Daoy (cell line): ENCODE measurements at places on chromosomes 12 and 14. TPM values are rescaled to one million over a fixed set of nuclear protein-coding genes. Genes with fewer than 3 reads are reported as not detected.

Gene KRT86
- 0.40 and 0.65 TPM in 2 replicates for total RNA-seq

Gene BEST3
- 0.29 TPM in 1 of 2 replicates, not detected in the other for total RNA-seq

Gene FAM181A
- not detected in 2 replicates for total RNA-seq

Gene CDKN3
- total RNA-seq, result 130 and 190 TPM in 2 replicates

Gene NDRG2
- total RNA-seq, result 6.3 and 22.7 TPM in 2 replicates

Gene SIX4
- 13.9 and 20.6 TPM in 2 replicates for total RNA-seq

Gene MARK3
- total RNA-seq, result 61.6 and 64.8 TPM in 2 replicates

Gene TMEM121
- total RNA-seq, result 8.4 and 8.7 TPM in 2 replicates

Gene NFATC4
- total RNA-seq, result 14.5 and 28.8 TPM in 2 replicates

Gene CLBA1
- 6.5 and 8.4 TPM in 2 replicates for total RNA-seq

Gene SYNE3
- 0.54 and 1.5 TPM in 2 replicates for total RNA-seq

Gene BATF
- not detected in 2 replicates for total RNA-seq

Gene PELI2
- total RNA-seq, result 5.3 and 7.1 TPM in 2 replicates

Gene ATG101
- total RNA-seq, result 156 and 160 TPM in 2 replicates

Gene AKAP3
- total RNA-seq, result 0.97 and 4.5 TPM in 2 replicates
